Thoracic aorta endothelial cell (primary cell): ENCODE measurements at places on chromosomes 2 and 18. TPM values are rescaled to one million over a fixed set of nuclear protein-coding genes. Genes with fewer than 3 reads are reported as not detected.

The GREB1L gene
- 1.1 and 1.7 TPM in 2 replicates for total RNA-seq

The SPP2 gene
- not detected in 2 replicates for total RNA-seq

The GPATCH11 gene
- total RNA-seq: 14.5 and 15.1 TPM in 2 replicates

The MORN2 gene
- 15.9 and 22.2 TPM in 2 replicates for total RNA-seq

The PPP1CB gene
- total RNA-seq: 247 and 266 TPM in 2 replicates

The SPC25 gene
- 16.4 and 21.7 TPM in 2 replicates for total RNA-seq
